ENCODE measurements at places on chromosomes 16 and 17. TPM values are rescaled to one million over a fixed set of nuclear protein-coding genes. Genes with fewer than 3 reads are reported as not detected.
A peak's percentile ranks its signal among the peaks of the same experiment; 100 is the strongest.

- no peaks in the 10 kb centered on the region for H3K36me3 ChIP-seq
- peak; percentile 75 for DNase-seq
- no peaks in the 10 kb centered on the region for H3K27me3 ChIP-seq
- peak within 1 kb of the TSS; percentile 93 for H3K27ac ChIP-seq
These were observed at the start of gene THRA for GRCh38 chr17:40062329-40063186. Gene THRA, plus strand, starts transcription at chr17:40062965. Its CDS starts 11,524 bp downstream, at chr17:40074489.

- no peak overlapping the region for H3K27ac ChIP-seq
- peaks cover 4% of the 10 kb centered on the region for H3K4me1 ChIP-seq
- no peaks in the 10 kb centered on the region for H3K36me3 ChIP-seq
- H3K4me3 ChIP-seq = no peak overlapping the region
These were observed 20.6 kb downstream of the MAP2K4 start for GRCh38 chr17:12041312-12041711.

DNA sequence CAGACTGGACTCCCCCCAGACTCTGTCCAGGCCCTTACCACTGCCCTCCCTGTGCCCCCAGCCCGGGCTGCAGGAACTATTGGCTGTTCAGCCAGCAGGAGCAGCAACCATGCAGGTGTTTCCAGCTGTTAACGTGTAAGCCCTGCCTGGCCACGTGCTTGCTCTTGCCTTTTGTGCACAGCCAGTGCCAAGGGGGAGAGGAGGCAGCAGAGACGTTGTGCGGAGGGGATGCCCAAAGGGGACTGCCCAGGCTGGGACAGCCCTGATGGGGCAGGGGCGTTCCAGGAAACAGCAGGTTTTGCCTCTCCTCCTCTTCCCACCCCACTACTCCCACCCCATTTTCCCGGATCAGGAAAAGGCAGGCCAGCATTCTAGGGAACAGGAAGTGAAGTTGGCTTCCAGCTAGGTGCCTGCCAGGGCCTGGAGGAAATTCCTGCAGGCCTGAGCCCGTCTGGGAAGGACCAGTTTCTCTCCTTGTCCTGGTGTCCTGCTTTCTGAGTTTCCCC is 16.7 kb upstream of the LASP1NB start:
- peaks cover 6% of the 10 kb centered on the region for H3K4me1 ChIP-seq
- no peak overlapping the region for H3K4me3 ChIP-seq
- DNase-seq = peak; percentile 15
- H3K27me3 ChIP-seq = no peaks in the 10 kb centered on the region
- H3K27ac ChIP-seq = peak overlapping the region; percentile 6
- no peaks in the 10 kb centered on the region for H3K36me3 ChIP-seq

GRCh38 chr17:47363171-47363570 is 39.4 kb downstream of the EFCAB13 start:
- H3K36me3 ChIP-seq = no peaks in the 10 kb centered on the region
- no peaks in the 10 kb centered on the region for H3K27me3 ChIP-seq
- H3K27ac ChIP-seq = no peak overlapping the region
- no peaks in the 10 kb centered on the region for H3K4me1 ChIP-seq
- DNase-seq = no peak

DNA sequence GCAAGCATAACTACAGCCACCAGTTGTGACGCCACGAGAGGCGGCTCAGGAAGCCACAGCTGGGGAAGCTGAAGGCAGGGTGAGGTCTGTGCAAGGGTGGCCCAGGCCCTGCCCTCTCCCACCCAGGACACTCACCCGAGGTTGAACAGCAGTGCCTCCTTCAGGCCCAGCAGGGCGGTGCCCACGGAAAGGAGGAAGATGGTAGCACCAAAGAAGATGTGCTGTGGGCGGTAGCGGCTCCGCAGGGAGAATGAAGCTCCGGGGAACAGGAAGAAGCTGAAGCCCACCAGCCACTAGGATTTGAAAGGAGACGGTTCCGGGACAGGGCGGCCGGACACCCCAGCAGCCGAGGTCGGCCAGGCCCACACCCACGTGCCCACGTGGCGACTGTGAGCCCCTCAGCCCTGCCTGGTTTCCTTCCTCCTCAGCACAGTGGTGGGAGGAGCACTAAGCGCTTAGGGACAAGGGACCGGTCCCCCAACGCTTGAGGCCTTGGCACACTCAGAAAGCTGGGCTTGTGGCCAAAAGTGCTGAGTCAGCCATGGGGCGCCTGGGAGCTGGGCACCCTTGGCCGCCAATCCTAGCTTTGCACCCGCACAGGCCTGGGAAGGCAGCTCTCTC is 11.0 kb downstream of the CYB561 start:
- H3K36me3 ChIP-seq = no peaks in the 10 kb centered on the region
- H3K27me3 ChIP-seq = no peaks in the 10 kb centered on the region
- no peak overlapping the region for H3K4me3 ChIP-seq
- peaks cover 45% of the 10 kb centered on the region for H3K4me1 ChIP-seq

DNA sequence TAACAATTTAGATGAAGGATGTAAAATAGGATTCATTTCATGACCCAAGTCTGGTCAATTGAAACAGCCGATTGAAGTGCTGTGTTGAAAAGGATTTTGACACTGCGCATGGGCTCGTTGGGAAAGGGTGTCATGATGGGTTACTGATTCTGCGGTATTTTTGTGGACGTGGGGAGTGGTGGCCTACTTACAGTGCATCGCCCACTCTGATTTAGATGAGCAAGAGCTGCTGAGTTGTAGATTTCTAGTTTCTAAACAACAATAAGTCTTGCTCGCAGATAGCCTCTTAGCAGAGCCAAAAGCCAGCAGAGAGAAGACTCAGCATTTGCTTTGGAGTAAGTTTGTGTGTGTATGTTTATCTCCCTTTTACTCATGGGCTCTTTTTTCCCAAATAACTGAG is 731.0 kb downstream of the MAF start:
- DNase-seq = no peak
- H3K27me3 ChIP-seq = no peaks in the 10 kb centered on the region
- no peak overlapping the region for H3K4me3 ChIP-seq

GRCh38 chr17:41710472-41711090 is 1.6 kb upstream of the GAST start:
- H3K36me3 ChIP-seq = no peaks in the 10 kb centered on the region
- no peaks in the 10 kb centered on the region for H3K4me1 ChIP-seq
- no peak overlapping the region for H3K4me3 ChIP-seq

DNA sequence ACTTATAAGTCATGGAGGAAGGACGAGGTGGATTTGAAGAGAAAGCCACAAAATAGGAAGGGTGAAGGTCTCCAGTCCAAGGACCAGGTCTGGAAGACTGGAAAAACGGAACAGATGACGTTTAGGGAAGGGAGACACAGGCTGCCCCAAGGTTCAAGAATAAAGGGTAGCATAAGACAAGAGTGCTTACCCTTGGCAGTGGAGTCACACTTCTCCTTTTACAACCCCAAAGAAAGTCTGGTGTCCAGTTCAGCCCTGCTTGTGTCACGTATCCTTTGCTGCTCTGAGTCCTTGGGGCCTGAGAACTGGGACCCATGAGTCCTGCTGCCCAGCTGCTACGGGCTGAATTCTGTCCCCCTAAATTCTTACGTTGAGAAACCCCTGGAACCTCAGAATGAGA is 13.0 kb upstream of the GGA2 start:
- no peak for DNase-seq
- no peak overlapping the region for H3K27ac ChIP-seq
- no peak overlapping the region for H3K4me3 ChIP-seq
- peaks cover 6% of the 10 kb centered on the region for H3K36me3 ChIP-seq
- no peaks in the 10 kb centered on the region for H3K27me3 ChIP-seq

GRCh38 chr17:10738521-10739258 is 8.9 kb upstream of the TMEM220 start:
- no peak for DNase-seq
- no peaks in the 10 kb centered on the region for H3K36me3 ChIP-seq
- H3K4me1 ChIP-seq = no peaks in the 10 kb centered on the region
- no peaks in the 10 kb centered on the region for H3K27me3 ChIP-seq
- no peak overlapping the region for H3K4me3 ChIP-seq

- H3K27me3 ChIP-seq = no peaks in the 10 kb centered on the region
- H3K36me3 ChIP-seq = no peaks in the 10 kb centered on the region
- H3K4me1 ChIP-seq = peaks cover 49% of the 10 kb centered on the region
- peak; percentile 80 for DNase-seq
- peak overlapping the region; percentile 100 for H3K27ac ChIP-seq
- H3K4me3 ChIP-seq = peak overlapping the region; percentile 92
These were observed 558 bp upstream of the ZFHX3 start for GRCh38 chr16:73048292-73049080.

- H3K36me3 ChIP-seq = no peaks in the 10 kb centered on the region
- H3K4me1 ChIP-seq = peaks cover 13% of the 10 kb centered on the region
- DNase-seq = no peak
- no peaks in the 10 kb centered on the region for H3K27me3 ChIP-seq
- H3K4me3 ChIP-seq = no peak overlapping the region
- peak overlapping the region; percentile 26 for H3K27ac ChIP-seq
These were observed 9.0 kb downstream of the NAT9 start for GRCh38 chr17:74767111-74767516.

GRCh38 chr17:50029185-50029584 is 26.7 kb upstream of the ITGA3 start:
- H3K27me3 ChIP-seq = no peaks in the 10 kb centered on the region
- H3K4me1 ChIP-seq = peaks cover 7% of the 10 kb centered on the region
- DNase-seq = no peak
- no peaks in the 10 kb centered on the region for H3K36me3 ChIP-seq

DNA sequence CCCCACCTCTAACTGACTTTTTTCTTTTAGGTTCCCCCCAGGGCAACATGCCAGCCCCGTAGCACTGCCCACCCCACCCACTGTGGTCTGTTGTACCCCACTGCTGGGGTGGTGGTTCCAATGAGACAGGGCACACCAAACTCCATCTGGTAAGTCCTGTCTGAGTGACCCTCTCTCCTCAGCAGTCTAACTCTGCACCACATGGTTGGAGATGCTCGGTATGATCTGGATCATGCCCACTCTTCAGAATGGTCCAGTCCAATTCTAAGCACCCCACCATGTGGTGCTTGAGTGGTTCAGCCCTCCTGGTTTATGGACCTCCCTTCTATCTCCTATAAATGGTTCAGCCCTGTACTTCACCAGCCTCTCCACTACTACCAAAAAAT is 5.9 kb downstream of the KDM6B start:
- no peaks in the 10 kb centered on the region for H3K27me3 ChIP-seq
- H3K4me3 ChIP-seq = no peak overlapping the region
- H3K36me3 ChIP-seq = no peaks in the 10 kb centered on the region
- peaks cover 23% of the 10 kb centered on the region for H3K4me1 ChIP-seq
- H3K27ac ChIP-seq = no peak overlapping the region

GRCh38 chr16:87490096-87490798 is 2.6 kb downstream of the ZCCHC14 start:
- H3K27ac ChIP-seq = no peak overlapping the region
- no peaks in the 10 kb centered on the region for H3K27me3 ChIP-seq
- H3K4me3 ChIP-seq = peak overlapping the region; percentile 26
- DNase-seq = no peak

DNA sequence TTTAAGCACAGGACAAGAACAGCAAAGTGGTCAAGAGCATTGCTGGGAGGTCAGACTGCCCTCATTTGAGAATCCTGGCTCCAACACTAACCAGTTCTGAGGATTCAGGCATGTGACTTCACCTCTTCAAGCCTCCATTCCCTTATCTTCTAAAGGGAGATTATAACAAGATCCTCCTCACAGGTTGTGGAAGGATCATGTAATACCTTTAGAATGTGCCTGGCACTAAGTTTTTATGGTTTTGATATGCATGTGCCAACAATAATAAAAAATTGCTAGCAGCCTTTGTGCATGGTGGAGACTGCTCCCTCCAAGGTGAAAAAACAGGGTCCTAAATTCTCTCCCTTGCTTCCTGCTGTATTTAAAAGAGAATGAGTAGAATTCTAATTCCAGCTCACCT is 36.0 kb upstream of the ADAMTS18 start:
- DNase-seq = no peak
- no peaks in the 10 kb centered on the region for H3K36me3 ChIP-seq
- no peak overlapping the region for H3K27ac ChIP-seq
- H3K4me1 ChIP-seq = no peaks in the 10 kb centered on the region
- H3K27me3 ChIP-seq = no peaks in the 10 kb centered on the region

DNA sequence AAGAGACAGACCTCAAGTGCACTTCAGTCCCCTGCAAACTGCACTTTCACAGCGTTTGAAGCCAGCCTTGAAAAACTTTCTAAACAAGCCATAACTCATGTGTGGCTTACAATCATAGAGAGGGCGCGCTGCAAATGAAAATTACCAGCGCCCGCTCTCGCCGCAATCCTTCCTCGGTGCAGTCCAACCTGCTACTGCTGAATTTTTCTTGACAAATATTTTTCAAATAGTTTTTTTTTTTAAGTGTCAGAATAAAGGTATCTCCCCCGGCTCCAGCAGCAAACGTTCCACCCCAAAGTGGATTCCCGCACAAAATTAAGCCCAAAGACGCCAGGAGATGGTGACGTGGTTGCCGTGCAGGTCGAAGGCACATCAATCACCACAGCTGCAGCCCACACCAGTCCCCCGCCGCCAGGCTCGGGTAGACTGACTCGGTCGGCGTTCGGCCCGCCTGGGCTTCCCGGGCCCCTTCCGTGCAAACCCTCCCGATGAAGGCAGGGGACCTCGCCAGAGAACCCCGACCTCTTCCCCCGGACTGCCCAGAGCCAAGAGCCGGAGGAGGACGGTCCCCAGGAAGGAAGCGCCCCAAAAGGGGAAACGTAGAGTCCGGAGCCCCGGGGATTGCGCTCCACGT is 630 bp downstream of the GRB2 start:
- H3K4me1 ChIP-seq = no peaks in the 10 kb centered on the region
- H3K36me3 ChIP-seq = no peaks in the 10 kb centered on the region
- peak overlapping the region; percentile 82 for H3K27ac ChIP-seq
- H3K27me3 ChIP-seq = no peaks in the 10 kb centered on the region
- no peak for DNase-seq
- peak overlapping the region; percentile 84 for H3K4me3 ChIP-seq

- no peak overlapping the region for H3K4me3 ChIP-seq
- peaks cover 23% of the 10 kb centered on the region for H3K36me3 ChIP-seq
- peaks cover 9% of the 10 kb centered on the region for H3K4me1 ChIP-seq
- DNase-seq = no peak
- no peaks in the 10 kb centered on the region for H3K27me3 ChIP-seq
These were observed 2.7 kb downstream of the DDX5 start for GRCh38 chr17:64503341-64503740.

- no peak for DNase-seq
- H3K36me3 ChIP-seq = no peaks in the 10 kb centered on the region
These were observed 498 bp upstream of the PLEKHG4 start for GRCh38 chr16:67278773-67279295.

- H3K27ac ChIP-seq = no peak overlapping the region
- no peaks in the 10 kb centered on the region for H3K27me3 ChIP-seq
- DNase-seq = no peak
- H3K4me1 ChIP-seq = no peaks in the 10 kb centered on the region
These were observed 23.7 kb downstream of the OR1D5 start for GRCh38 chr17:3039736-3040135.

GRCh38 chr17:77666881-77667395 is 291.6 kb upstream of the TNRC6C start:
- no peaks in the 10 kb centered on the region for H3K36me3 ChIP-seq
- H3K27me3 ChIP-seq = no peaks in the 10 kb centered on the region
- no peak overlapping the region for H3K27ac ChIP-seq
- no peaks in the 10 kb centered on the region for H3K4me1 ChIP-seq
- H3K4me3 ChIP-seq = no peak overlapping the region

EDC4 gene
- 47.3 TPM for total RNA-seq

ASIC2 gene
- 3.2 TPM for total RNA-seq

CCT6B gene
- total RNA-seq = 7.1 TPM

IL21R gene
- total RNA-seq = 0.57 TPM

HOXB1 gene
- total RNA-seq = not detected

SHMT1 gene
- 43.0 TPM for total RNA-seq

TBC1D3E gene
- total RNA-seq = not detected

TMEM132E gene
- 1.0 TPM for total RNA-seq

CALCOCO2 gene
- 60.1 TPM for total RNA-seq

TAC4 gene
- not detected for total RNA-seq

ABCA9 gene
- total RNA-seq = 5.6 TPM

MYH13 gene
- total RNA-seq = not detected

KCNH6 gene
- 22.4 TPM for total RNA-seq

Measured in prostate gland (tissue), 2 donors.